ENCODE measurements at places on chromosomes 2 and 18. TPM values are rescaled to one million over a fixed set of nuclear protein-coding genes. Genes with fewer than 3 reads are reported as not detected.

Gene SLC4A3
- total RNA-seq: 7.3 TPM

Gene C2orf78
- total RNA-seq: not detected

Gene C2orf74
- 19.2 TPM for total RNA-seq

Gene ZNF804A
- total RNA-seq: not detected

Gene PCBP1
- 148 TPM for total RNA-seq

Gene KLF7
- 12.5 TPM for total RNA-seq

Gene DSG4
- total RNA-seq: not detected

Gene FAM237A
- total RNA-seq: not detected

Gene TEX51
- not detected for total RNA-seq

Gene CLEC4F
- total RNA-seq: not detected

Gene HRH4
- 0.18 TPM for total RNA-seq

Gene PLEK
- not detected for total RNA-seq

Gene SERPINB10
- not detected for total RNA-seq

Gene AGFG1
- 82.8 TPM for total RNA-seq

Gene LBX2
- 0.76 TPM for total RNA-seq

Gene SLC4A5
- total RNA-seq: 1.2 TPM

Gene PKDCC
- 3.9 TPM for total RNA-seq

Gene HOXD1
- total RNA-seq: not detected

Gene NCKAP1
- total RNA-seq: 308 TPM

Gene SERPINB12
- not detected for total RNA-seq

Gene CD207
- not detected for total RNA-seq

Gene TM4SF20
- not detected for total RNA-seq

Gene IL18R1
- total RNA-seq: 3.4 TPM

Gene INPP1
- 7.1 TPM for total RNA-seq

Gene PROC
- 5.8 TPM for total RNA-seq

Gene CAD
- 70.8 TPM for total RNA-seq

Gene KATNAL2
- 9.4 TPM for total RNA-seq

Gene FAHD2B
- total RNA-seq: 28.8 TPM

Gene FEZ2
- 36.1 TPM for total RNA-seq

Gene UBE2E3
- 139 TPM for total RNA-seq

Gene CRYGD
- total RNA-seq: not detected

Gene DSC3
- not detected for total RNA-seq

Gene FIGLA
- not detected for total RNA-seq

Gene POMC
- total RNA-seq: not detected

Gene NLRC4
- total RNA-seq: not detected

Gene MARCO
- total RNA-seq: not detected

Gene MC4R
- not detected for total RNA-seq

Gene ERICH2
- total RNA-seq: 2.0 TPM

Gene LYG2
- total RNA-seq: not detected

Gene IRS1
- 28.6 TPM for total RNA-seq

All from PC-9 (cell line).